Tongue (tissue), 3 donors: ENCODE measurements at places on chromosomes 13 and 19.

GRCh38 chr13:48866249-48866648 lies 109.5 kb upstream of the FNDC3A start:
- no peak for DNase-seq

DNA sequence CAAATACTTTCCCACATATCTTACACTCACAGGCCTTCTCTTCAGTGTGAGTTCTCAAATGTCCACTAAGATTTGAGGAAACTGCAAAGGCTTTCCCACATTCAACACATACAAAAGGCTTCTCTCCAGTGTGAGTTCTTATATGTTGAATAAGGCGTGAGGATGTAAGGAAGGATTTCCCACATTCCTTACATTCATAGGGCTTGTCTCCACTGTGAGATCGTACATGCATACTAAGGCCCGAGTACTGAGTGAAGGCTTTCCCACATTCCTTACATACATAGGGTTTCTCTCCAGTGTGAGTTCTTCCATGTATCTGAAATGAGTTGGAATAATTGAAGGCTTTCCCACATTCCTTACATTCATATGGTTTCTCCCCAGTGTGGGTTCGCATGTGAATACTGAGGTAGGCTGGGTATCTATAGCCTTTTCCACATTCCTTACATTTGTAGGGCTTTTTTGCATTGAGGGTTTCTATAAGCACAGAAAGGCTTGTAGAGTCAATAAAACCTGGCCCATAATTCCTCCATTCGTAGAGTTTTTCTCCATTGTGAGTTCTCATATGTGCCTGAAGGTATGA lies 9.6 kb downstream of the ZNF426 start:
- no peak for DNase-seq

DNA sequence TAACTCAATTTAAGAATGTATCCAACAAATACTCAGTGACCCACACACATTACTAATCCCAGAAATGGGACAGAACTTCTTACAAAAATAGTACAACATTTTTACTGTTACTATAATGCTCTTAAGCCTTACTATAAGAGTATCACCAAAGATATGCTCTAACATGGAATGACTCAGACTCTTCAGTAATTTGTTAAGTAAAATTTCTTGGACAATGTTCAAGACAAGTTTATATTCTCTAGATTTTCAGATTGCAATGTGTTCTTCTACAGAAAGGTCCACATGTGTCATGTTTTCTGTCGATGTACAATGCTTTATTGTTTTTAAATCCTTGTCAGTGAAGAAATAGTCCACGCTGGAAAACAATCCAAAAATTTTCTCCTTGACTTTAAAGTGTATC lies 66.3 kb upstream of the RFXAP start:
- DNase-seq = no peak

DNA sequence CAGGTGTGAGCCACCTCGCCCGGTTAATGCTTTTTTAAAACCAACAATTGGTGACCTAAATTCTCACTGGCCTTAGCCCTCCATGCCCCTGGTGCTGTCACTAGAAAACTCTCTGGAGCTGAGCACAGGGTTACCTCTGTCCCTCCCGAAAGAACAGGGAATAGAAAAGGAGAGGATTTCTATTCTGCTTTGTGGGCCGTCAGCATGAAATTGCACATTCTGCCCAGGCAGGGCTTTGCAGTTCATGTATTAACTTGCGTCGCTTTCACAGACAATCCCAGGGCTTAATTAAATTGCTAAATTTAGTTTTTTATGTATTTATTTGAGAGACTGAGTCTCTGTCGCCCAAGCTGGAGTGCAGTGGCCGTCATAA lies 583 bp upstream of the ZNF480 start:
- DNase-seq = no peak

- no peak for DNase-seq
These were observed 1.3 kb downstream of the ZFP14 start for GRCh38 chr19:36377541-36378178.

- no peak for DNase-seq
These were observed 108.4 kb upstream of the NBEA start for GRCh38 chr13:34833562-34834182.

- DNase-seq = peak; percentile 77
These were observed 823 bp upstream of the ZNF567 start for GRCh38 chr19:36686365-36687213.

DNA sequence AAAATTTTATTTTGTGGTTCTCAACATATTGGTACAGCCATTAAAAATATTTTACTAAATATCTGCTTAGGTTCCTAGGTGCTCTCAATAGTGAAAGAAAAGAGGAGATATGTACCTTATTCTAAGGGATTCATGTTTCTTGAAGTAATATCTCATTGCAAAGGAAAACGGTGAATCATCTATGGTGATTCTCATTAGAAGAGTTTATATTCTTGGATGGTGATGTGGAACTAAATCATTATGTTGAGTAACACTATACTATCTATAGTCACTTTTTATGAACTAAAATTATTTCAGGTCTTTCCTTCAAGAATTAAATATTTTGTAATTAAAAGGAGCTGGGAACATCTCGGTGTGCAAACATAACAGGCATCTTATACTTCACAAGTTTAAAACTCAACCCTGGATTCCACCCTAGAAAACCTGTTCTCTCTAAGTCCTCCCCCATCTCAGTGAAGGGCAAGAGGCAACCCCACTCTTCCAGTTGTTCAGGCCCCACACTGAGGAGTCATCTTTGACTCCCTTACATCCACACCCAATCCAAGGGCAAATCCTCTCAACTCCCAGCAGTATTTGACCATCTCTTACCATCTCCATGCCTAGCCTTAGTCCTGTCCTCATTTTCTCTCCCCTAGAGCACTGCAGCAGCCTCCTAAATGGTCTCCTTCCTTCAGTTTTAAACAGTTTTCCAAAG lies 140.1 kb downstream of the RGCC start:
- no peak for DNase-seq

- DNase-seq = no peak
These were observed 2.4 kb downstream of the LENG8 start for GRCh38 chr19:54451331-54451871.

DNA sequence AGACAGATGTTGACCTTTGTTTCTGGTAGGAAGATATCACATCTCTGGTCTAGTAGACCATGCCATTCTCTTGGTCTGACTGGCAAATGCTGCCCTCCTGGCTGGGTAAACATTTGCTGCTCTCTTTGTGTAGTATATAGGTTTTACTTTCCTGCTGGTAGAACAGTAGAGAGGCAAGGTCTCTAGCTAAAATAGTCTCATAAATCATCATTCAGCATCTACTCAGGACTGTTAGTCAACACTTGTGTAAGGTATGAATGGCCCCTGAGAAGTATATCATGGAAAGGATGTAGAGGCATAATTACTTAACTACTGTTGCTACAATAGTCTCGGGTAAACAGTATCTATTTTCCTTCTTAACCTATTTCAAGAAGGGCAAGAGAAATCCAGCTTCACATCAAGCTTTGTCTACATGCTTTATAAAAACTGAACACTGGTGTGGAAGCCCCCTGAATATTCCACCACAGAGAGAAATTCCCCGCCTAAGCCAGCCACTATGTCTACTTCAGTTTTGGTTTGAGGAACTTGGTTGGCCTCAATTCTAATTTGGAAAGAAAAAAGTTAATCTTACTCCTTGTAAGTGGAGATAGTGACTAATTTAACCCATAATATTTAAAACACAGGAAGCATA lies 18.4 kb upstream of the MYCBP2 start:
- peak; percentile 21 for DNase-seq

DNA sequence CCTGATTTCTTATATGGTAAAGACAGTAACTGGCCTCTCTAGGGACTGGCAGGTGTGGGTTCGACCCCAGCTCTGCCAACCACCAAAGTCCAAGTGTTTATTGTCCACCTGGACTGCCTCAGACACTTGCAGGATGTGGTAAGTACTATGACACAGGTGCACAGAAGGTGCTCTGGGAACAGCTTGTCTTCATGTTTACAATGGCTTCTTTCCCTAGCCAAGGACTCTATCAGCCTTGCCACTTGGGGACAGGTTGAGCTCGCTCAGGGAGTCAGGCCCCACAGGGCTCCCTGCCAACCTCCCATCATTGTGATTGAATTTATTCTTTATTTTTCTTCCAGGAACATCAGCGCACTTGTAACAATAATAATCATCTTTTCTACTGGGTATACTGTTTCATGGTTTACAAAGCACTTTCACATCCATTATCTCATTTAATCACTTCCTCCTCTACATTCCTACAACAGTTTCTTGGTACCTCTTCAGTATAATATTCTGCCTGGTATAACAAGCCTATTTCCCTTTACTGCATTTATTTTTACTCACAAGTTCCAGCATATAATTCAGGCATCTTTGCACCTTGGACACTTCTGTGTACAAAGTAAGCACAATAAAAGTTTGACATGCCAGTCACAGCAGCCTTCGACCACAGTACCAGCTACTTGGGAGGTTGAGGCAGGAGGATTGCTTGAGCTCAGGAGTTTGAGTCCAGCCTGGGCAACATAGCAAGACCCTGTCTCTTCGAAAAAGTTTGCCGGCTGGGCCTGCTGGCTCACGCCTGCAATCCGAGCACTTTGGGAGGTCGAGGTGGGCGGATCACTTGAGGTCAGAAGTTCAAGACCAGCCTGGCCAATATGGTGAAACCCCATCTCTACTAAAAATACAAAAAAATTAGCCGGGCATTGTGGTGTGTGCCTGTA lies 24.2 kb upstream of the GATAD2A start:
- DNase-seq = no peak

DNA sequence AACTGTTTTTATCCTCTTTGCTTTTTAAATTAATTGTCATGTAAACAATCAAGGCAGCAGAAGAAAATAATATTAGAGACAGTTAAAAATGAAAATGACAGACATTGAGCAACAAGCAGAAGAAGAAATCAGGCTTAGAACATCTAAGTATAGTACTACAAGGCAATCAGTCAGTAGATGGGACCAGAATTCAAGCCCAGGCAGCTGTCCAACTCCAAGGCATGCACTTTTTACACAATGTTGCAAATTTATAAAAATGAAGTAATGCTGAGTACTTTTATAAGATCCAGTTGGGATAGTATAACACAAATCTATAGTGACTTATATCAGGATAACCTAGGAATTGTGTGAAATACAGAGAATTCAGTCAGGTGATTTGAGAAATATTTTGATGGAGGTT lies 2815.8 kb downstream of the PCDH9 start:
- no peak for DNase-seq

- no peak for DNase-seq
These were observed 23.1 kb upstream of the MED4 start for GRCh38 chr13:48118030-48118429.

DNA sequence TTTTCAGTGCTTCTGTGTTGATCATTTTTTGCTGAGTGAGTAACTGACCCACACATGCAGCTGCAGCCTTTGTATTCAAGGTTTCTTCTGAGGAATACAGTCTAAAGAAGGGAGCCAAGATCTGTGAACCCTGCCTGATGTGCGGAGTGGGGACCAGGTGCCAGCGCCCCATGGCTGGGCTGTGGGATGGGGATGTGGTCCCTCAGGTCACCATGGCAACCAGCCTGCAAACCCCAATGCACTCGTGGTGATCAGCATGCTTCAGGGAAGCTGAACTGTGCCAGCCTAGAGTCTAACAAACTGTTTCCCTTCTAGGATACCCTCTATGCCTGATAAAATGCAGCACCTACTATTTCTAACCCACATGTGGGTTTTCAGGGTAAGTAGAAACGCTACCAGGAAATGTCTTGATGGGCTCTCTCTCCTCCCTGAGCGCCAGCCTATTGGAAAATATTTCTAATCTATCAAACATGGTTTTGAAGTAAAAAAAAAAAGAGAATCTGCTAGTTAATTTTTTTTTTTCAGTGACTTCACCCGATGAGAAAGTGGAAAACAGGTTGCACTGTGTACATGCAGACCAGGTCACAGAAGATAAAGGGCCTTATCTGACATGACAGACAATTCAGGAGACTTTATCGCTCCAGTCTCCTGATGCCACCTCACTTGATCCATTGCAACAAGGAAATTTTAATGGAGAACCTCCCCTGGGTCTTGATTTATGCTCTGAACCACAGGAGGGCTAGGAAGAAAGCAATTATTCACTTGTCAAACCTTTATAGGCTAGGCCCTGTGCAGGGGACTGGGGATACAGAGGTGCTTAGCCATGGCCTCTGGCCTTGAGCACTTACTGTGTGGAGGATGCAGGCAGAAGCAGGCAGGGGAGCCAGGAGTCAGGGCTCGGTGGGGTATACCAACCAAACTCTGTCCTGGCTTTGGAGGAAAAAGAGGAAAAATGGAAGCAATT lies 51.1 kb downstream of the RASL11A start:
- no peak for DNase-seq

GRCh38 chr13:49643035-49643646 lies 14.8 kb downstream of the ARL11 start:
- no peak for DNase-seq

DNA sequence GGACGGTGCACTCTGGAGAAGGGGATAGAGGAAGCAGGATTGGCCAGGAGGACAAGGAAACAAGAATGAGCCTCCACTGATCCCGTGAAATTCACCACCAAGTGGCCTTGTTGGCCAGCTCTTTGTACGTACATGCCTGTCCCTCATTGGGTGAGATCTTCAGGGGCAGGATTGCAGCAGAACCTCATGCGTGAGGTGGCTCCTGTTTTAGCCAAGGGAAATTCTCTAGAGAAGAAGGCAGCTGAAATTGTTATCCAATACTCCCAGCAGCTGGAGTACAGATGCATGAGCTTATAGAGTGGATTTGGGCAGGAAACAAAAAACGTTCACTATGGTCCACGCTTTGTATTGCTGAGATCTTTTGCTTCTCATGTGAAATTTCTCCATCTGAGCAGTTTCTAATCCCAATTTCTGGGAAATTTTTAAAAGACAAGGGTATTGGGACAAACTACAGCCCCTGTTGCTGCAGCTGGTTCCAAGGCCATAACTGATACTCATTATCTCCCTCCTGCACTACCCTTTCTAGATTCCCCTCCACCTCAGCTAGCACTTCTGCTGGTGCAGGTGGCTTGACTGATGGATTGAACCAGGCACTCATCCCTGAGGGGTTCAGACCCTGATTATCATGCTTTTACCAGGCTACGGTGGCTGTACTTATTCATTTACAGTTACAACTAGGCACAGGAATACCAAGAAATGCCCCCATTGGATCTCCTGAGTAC lies 3.9 kb upstream of the RNF6 start:
- peak; percentile 93 for DNase-seq

DNA sequence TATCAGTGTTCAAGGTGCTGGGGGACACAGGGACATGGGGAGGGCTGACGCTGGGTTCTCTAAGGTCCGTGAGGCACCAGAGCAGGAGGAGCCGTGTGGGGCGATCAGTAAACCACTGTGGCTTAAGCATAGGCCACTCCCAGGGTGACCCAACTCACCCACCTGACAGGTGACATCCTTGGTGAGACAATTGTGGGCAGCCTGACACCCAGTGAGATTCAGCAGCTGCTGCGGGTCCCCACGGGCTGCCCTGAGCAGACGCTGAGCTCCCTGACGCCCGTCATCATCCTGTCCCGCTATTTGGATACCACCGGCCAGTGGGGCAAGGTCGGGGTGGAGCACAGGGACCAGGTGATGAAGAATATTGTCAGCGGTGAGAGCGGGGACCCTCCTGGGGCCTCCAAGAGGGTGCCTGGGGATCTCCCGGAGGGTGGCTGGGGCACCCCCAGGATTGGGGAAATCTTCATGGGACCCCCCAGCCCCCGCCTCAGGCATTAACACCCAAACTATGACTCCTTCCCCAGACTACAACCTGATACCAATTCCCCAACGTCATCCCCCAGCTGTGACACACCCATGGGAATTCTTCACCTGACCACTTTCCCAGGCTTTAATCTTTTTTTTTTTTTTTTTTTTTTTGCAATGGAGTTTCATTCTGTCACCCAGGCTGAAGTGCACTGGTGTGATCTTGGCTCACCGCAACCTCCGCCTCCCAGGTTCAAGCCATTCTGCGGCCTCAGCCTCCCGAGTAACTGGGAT lies 33.3 kb upstream of the SHFL start:
- DNase-seq = no peak

- DNase-seq = no peak
These were observed 31.0 kb downstream of the SLAIN1 start for GRCh38 chr13:77728265-77729125.

GRCh38 chr19:48806518-48806817 lies 4.4 kb downstream of the BCAT2 start:
- DNase-seq = peak; percentile 84
